ENCODE measurements at places on chromosomes 2 and 18.

- no peak for DNase-seq
Observed at GRCh38 chr2:114201781-114202180, 240.7 kb upstream of the DPP10 start.

- DNase-seq: no peak
Observed at GRCh38 chr2:187003038-187003554, 154.1 kb upstream of the ZSWIM2 start.

DNA sequence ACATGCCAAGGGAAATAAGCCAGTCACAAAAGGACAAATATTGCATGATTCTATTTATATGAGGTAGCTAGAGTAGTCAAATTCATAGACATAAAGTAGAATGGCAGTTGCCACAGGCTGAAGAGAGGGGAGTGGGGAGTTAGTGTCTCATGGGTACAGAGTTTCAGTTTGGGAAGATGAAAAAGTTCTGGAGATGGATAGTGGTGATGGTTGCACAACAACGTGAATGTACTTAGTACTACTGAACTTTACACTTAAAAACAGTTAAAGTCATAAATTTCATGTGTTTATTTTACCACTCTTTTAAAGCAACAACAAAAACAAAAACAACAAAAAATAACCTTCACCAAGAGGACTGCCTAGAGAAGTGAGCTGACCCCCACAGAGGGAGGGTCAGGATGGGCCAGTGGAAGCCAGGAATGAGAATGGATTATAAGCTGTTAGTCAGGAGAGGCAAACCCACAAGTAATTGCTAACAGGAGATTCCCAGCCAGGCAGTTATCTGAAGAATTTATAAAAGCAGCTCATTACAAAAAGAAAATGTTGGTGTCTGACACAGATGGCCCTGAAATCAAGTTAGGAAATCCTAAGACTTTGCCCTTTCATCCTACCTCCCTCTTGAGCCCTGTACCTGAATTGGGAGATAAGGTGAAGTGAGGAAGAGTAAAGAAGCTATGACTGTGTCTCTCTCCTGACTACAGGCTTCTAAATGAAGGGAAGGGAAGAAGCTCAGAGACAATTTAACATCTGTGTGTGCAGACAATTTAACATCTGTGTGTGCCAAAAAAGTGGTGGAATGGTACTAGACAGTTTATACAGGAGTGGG lies 263.4 kb downstream of the PDE11A start:
- DNase-seq: no peak

- DNase-seq: no peak
Observed at GRCh38 chr18:73244401-73244800, 376.6 kb upstream of the NETO1 start.

GRCh38 chr18:2114765-2115164 lies 456.5 kb downstream of the METTL4 start:
- DNase-seq: no peak

DNA sequence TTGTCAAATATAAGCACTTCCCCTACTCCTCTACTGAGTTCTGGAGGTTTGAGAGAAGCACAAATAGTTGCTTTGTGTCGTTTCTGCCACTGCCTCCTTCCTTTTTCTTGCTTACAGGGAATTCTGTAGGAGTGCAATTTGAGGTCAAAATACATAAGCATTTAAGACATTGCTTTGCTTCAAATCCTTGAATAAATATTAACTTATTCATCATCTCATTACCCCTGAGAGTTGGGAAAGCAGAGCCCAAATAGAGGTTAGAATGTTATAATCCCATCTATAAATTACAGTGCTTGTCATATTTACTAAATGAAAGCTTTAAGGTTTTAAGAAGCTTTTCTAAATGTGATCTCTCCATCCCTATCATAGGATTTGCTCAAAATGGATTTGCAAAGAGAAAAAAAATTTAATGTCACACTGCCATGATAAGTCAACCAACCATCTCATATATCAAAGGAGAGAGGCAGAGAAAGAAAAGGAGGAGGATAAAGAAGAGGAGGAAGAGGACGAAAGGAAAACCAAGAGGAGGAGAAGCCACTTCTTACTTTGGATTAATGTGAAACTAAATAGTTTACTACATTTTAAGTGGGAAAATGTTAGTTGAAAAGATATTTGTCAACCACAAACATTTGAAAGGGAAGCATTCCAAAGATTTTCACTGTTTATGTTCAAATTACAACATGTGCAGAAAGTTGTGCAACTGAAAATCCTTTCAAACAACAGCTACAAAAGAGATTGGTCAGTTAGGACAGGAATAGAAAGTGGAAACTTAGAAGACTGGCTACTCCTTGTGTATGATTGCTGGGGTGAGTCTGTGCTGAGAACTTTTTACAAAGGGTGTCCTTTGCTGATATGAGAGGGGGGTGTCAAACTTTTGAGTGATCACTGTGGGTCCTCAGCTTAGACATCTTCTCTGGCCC lies 277.3 kb upstream of the FN1 start:
- no peak for DNase-seq

DNA sequence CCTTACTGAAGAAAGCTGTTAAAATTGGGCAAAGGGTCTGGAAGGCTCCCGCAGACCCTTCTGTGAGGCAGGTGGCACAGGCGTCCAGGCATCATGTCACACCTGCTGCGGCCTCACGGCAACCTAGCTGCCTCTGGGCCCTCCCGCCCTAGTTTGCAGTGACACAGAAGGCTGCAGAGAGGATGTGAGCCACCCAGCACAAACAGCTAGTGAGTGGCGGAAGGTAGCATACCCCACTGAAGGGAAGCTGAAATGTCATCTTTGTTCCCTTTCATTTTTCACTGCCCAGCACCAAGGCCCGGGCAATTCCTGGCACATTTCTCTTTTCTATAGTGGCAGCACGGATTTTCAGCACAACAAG lies 53.8 kb downstream of the TRAPPC12 start:
- no peak for DNase-seq

GRCh38 chr18:36660311-36660710 lies 168.5 kb downstream of the TPGS2 start:
- no peak for DNase-seq

DNA sequence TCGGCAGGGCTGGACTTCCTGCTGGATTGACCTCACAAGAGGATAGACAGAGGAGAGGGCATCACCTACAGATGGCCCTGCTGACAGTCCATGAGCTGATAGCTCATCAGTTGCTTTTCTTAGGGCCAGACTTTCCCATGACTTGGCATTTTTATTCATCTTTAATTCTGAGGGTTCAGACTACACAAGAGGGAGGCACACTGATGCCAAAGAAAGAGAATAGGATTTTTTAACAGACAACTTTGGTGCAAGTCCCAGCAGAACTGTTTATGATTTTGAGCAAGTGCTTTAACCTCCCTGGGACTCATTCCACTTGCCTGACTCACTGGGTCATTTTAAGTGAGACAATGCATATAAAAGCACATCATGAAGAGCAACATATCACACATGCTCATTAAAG lies 299.2 kb downstream of the INSIG2 start:
- no peak for DNase-seq

- no peak for DNase-seq
Observed at GRCh38 chr2:139773720-139774277, 993.6 kb upstream of the NXPH2 start.

DNA sequence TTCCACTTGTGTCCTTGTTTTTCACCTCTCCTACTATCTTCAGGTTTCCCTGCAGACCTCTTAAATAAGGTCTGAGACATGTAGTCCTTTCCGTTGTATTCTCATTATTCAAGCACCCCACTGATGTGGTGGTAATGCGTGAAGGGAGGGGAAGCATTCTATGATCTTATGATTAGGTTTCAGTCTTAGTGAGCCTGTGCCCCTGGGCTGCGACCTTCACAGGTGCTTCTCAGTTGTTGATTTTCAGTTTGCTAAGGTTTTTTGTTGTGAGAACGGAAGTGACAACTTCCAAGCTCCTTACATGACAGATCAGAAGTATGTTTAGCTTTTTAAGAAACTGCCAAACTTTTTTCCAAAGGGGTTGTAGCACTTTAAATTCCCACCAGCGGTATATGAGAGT lies 41.3 kb downstream of the VPS54 start:
- DNase-seq: no peak

- DNase-seq: no peak
Observed at GRCh38 chr2:173062801-173063200, 12.8 kb upstream of the MAP3K20 start.

GRCh38 chr2:218474527-218474926 lies 55.6 kb downstream of the VIL1 start:
- no peak for DNase-seq

GRCh38 chr2:133194362-133194655 lies 374.0 kb downstream of the NCKAP5 start:
- DNase-seq: no peak

DNA sequence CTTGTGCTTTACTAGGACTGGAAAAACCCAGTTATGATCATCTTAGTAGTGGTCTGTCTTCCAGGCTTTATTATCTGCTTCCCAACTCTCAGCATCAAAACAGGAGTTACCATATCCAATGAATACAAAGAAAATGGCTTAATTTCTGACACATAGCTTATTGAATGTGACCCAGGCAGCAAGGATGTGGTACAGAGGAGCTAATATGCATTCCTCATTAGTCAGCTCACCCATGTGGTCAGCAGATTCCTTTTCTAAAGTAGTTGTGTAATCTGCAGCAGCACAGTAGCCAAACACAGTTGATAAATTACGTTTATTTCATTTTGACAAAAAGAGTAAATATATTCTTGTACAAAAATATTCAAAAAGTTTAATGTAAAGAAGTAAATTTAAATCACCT lies 43.6 kb downstream of the TSPYL6 start:
- DNase-seq: no peak
